Foreskin keratinocyte (primary cell): ENCODE measurements at places on chromosomes 11 and 22. TPM values are rescaled to one million over a fixed set of nuclear protein-coding genes. Genes with fewer than 3 reads are reported as not detected.

AP1B1 gene
- total RNA-seq, result 78.0 and 80.3 TPM in 2 replicates

- no peak for DNase-seq
Observed at GRCh38 chr11:6962141-6962540, 35.9 kb downstream of the ZNF215 start.

DNA sequence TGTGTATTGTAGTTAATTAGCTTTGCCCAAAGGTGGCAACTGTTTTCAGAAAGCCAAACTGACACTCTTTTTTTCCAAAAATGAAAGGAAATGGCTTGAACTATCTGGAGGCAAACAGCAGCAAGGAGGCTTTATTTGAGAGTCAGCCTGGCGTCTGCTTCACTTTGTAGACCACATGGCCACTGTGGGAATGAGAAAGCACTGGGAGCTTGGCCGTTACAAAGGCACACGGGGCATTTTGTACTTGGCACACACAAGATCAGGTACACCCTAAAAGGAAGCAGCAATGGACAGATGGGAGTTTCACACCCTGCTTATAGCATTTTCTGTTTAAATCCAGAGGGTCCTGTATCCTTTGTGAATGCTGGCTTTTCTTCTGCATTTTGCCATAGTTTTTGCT, 126.3 kb downstream of the MPPED2 start:
- DNase-seq, result no peak

GRCh38 chr22:25002241-25002985, 49.9 kb downstream of the KIAA1671 start:
- no peak for DNase-seq

- no peak for DNase-seq
Observed at GRCh38 chr11:58354727-58355126, 4.1 kb downstream of the OR5B17 start.

DNA sequence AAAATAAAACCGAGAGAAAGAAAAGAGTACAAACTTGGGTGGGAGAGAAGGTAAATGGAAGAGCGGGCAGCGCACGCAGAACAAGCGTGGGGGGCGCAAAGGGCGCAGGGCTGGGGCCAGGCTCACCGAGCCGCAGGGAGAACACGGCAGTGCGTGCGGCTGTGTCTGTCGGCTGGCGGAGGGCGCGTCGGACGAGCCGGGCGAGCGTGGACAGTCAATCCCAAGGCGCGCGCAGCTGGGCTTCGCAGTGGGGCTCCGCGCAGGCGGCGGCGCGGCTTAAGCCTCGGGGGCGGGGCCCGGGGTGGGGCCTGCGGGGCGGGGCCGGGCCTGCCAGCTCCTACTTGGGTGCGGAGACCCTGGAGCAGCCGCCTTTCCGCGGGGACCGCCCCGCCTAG, at the start of gene UCP2:
Gene UCP2 (minus strand): TSS at position 249 of the 395 bp plus-strand sequence. CDS start 4,465 bp downstream, outside the sequence.
- no peak for DNase-seq

TRIM48 gene
- not detected in 2 replicates for total RNA-seq

DNA sequence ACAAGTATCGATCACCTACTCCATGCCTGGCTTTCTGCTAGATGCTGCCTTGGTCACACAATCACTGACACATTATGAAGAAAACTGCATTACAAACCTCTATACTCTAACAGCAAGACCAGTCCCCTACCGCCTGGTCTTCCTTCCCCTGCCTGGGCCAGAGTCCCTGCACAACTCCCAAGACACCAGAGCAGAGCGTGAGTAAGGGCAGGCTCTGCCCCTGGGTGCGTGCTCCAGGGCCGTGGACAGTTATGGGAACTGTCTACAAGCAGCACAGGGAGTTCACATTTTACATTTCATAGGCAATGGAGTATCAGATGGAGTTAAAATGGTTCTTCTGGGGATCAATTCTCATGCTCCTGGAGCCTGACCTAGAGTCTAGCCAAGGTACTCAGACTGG, 6.5 kb downstream of the FZD4 start:
- DNase-seq, result no peak

DNA sequence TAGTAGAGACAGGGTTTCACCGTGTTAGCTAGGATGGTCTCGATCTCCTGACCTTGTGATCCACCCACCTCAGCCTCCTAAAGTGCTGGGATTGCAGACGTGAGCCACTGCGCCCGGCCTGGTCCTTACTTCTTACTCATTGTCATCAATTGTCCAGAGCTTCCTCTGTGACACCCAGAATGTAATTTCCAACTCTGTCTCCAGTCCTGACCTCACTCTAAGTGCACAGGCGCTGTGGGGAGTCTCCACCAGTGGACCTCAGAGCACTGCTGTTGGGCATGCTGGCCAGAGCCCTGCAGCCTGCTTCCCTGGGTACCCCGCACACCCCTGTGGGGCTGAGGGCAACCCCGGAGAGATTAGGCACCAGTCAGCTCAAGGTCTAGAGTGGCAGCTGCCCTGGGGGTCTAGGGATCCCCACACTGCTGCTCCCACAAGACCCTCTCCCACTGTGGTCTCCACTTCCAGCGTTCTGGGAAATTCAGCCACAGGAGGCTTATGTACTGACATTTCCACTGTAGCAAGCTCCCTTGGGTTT, 1140.3 kb downstream of the TBC1D22A start:
- no peak for DNase-seq

DNA sequence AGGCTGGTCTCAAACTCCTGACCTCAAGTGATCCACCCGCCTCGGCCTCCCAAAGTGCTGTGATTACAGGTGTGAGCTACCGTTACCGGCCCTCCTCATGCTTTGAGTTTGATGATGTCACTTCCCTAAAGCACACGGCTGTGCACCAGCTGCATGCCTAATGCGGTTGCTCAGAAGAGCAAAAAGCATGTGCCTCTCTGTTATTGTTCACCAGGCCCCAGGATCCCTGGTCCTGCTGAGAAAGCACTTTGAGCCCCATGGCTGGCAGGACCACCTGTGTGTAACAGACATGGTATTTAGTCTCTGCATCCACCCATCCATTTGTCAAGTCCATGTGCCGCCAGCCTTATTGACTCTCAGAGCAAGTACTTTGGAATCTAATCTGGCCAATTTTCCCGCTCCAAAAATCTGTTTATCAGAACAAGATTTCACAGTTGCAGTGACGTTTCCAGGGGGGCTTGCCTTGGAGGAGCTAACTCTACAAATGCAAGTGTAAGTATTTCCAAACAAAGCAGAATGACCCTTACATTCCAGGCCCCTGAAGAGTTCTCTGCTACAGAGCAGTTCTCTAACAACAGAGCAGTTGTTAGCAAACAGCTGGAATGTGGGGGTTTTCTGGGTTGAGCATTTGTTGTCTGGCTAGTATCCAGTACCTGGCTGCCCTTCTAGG, 89.4 kb downstream of the LDLRAD3 start:
- DNase-seq, result no peak

PKNOX2 gene
- total RNA-seq, result 0.04 and 0.10 TPM in 2 replicates

PDE2A gene
- total RNA-seq, result 1.4 and 1.8 TPM in 2 replicates

TSPAN18 gene
- 0.04 TPM in 1 of 2 replicates, not detected in the other for total RNA-seq

GRCh38 chr22:17922925-17923903, 101.1 kb downstream of the MICAL3 start:
- DNase-seq, result no peak

ISX gene
- total RNA-seq, result not detected in 2 replicates

DNA sequence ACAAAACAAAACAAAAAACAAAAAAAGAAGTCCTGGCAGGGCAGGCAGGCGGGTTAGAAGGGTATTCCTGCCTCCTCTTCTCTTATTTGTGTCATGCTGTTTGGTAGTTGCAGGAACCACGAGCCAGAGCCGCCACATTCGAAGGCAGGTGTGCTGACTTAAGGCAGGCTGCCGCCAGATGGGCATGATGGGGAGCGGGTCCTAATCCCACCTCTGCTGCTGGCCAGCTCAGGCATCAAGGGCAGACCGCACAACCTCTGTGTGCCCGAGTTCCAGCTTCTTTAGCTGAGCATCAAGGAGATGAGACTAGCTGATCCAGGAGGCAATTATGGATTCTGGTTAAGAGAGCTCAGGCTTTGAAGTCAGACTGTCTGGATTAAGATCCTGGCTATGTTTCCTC, 12.1 kb downstream of the OAF start:
- no peak for DNase-seq

DNA sequence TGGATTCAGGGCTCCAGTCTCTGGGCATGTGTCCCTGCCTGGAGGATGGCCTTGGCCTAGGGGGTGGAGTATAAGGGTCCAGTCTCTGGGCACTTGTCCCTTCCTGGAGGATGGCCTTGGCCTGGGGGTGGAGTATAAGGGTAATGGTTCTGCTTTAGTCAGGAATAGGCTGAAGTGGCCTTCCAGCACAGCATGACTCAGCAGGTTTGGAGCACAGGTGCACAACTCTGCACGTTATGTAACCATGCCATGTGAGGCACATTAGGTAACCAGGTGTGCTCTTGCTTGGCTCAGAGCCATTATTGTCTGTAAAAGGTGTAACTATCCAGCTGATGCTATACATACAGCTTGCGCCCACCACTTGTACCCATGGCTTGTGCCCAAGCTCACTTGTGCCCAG, 48.4 kb upstream of the POLD3 start:
- DNase-seq, result peak; percentile 38

LRFN4 gene
- 10.6 and 11.1 TPM in 2 replicates for total RNA-seq

CTNND1 gene
- 111 and 115 TPM in 2 replicates for total RNA-seq

DNA sequence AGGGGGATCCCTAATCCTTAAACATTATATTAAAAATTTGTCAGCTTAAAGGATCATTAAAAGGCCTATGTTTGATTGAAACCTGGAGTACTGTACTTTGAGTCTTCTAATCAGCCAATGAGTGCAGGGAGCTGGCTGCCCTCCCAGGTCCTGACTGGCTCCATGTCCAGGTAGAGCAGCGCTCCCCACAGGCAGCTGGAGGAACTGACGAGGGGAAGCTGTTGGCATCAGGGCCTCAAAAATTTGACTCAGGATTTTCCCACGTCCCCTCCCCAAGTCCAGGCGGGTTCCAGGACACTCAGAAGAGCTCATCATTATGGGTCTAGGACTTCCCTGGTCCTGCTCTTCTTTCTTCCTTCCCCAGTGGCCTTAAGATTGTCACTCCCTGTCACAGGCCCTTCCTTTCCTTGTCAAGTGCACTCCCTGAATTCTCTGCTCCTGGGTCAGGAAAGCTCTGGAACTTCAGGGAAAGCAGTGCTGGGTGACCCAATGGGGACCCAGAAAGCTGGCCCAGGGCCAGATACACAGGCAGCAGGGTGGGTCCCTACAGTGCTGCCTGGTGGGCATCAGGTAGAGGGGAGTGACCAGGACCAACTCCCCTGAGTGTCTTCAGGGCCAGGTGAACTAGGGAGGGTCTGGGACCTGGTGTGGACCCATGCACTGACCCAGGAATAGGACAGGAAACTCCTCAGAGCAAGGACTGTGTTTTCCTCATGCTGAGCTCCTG, 65.5 kb downstream of the GGTLC2 start:
- no peak for DNase-seq

RBX1 gene
- 81.4 and 82.2 TPM in 2 replicates for total RNA-seq

HIRA gene
- total RNA-seq, result 27.8 and 28.1 TPM in 2 replicates

TRIM29 gene
- total RNA-seq, result 177 and 190 TPM in 2 replicates

- no peak for DNase-seq
Observed at GRCh38 chr11:130449310-130449990, 1.0 kb downstream of the ADAMTS15 start.

DNA sequence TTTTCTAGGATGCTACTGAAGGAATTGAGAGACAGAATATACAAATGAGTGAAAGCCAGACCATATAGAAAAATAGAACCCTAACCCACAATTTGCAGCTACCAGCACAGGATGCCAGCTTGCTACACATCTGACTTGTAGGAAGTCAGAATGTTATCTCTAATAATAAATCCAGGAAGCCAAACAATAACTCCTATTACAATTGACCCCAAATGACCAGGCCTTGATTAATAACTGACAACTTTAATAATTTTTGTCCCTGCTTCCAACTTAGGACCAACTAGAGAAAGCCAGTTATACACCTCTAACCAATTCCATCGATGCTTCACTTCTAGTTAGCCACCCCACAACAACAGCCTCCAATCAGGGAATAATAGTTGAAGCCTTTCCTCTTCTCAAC, 193.4 kb downstream of the CASP12 start:
- DNase-seq, result no peak

OR6T1 gene
- not detected in 2 replicates for total RNA-seq

DNA sequence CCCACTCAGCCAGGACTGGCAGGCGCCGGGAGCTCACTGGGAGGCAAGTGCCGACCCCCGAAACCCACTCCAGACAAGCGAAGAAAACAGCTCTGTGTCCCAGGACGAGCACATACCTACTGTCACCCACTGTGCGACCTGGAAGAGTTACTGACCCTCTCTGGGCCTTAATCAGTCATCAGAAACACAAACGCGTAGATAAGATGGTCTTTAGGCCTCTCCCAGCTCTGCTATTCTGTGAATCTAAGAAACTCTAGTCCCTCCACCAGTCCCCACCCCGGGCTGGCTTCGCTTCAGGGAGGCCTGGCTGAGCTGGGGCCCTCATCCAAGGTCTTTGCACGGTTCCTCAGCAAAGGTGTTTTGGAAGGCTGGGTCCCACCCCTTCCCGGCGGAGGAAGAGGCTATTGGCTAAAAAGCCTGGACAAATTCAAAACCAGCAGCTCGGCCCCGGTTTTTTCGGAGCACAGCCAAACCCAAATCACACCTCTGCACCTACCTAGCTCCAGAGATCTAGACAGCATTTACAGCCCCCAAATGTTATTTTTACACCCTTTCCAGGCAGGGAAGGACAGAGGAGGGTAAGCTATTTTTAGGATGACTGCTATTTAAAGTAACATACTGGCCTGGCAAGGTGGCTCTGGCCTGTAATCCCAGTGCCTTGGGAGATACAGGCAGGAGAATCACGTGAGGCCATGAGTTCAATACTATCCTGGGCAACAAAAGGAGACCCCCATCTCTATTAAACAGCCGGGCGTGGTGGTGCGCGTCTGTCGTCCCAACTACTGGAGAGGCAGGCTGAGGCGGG, 13.2 kb upstream of the HDHD5 start:
- DNase-seq, result peak; percentile 21

DNA sequence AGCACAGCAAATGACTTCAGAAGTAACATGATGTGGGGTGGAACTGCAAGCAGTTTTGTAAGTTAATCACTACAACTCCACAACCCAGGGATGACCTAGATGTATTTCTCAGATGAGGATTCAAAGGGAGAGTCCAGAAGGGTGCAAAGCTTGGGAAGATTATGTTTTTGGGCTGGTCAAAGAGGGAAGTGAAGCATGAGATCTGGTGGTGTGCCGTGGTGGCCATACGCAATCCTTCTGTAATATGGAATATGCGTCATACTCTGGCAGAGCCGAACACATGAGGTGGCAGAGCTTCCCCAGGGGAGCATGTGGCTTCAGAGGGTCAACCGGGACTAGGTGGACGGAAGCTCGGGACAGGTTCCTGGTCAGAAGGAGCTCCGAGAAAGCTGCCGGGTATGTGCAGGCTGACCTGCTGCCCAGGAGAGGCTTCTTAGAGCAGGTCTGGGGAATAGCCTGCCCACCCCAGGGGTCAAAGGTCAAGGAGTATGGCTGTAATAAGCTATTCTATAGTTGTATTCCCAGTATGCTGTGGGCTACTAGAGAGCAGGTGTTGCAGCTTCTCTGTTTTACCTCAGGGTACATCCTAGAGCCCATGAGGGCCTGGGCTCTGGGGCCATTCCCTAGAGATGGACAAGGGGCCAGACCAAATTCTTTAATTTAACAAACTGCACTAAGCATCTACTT, 70.1 kb upstream of the PHOX2A start:
- no peak for DNase-seq
